ENCODE measurements at places on chromosomes 5 and 9. TPM values are rescaled to one million over a fixed set of nuclear protein-coding genes. Genes with fewer than 3 reads are reported as not detected.

DNA sequence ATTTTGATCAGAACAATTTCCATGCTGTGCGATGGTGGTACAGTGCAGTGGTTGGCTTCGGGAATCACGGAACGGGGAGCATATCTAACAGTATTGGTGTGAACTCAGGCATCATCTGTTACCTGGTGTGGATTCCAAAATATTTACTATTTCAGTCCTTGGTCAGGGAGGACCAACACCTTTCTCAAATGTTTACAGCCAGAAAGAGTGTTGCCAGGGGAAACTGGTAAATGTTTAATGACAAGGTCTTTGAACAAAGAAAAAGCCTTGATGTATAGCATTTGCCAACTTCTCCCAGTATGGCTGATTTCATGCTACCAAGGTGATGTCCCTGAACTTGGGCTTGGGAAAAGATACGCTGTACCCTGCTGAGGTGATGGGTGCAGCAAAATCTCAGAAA is 145.6 kb upstream of the POC5 start:
- no peak overlapping the region for H3K4me3 ChIP-seq
- H3K4me1 ChIP-seq, result no peaks in the 10 kb centered on the region
- H3K27ac ChIP-seq, result no peak overlapping the region
- no peak for DNase-seq
- H3K36me3 ChIP-seq, result no peaks in the 10 kb centered on the region

SYK gene
- total RNA-seq, result not detected

DNA sequence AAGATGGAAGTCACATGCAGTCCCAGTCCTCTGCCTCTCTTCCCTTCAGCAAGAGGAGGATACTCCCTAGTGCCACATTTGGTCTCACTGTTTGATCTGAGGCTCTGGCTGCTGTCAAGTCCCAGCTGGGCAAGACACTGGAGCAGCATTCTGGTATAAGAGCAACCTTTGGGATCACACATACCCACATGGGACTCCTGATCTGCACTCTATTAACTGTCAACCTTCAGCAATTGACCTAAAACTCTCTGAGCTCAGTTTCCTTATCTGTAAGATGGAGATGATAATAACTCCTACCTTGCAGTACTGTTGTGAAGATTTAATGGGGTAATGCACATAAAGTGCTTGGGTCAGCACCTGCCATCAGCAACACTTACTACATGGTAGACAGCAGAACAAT is 437.9 kb downstream of the PIK3R1 start:
- H3K27me3 ChIP-seq, result no peaks in the 10 kb centered on the region
- H3K4me3 ChIP-seq, result no peak overlapping the region

- no peaks in the 10 kb centered on the region for H3K4me1 ChIP-seq
- H3K4me3 ChIP-seq, result no peak overlapping the region
- H3K36me3 ChIP-seq, result no peaks in the 10 kb centered on the region
- DNase-seq, result peak; percentile 99
Measured at GRCh38 chr5:115941051-115941675, 21.1 kb upstream of the LVRN start.

DNA sequence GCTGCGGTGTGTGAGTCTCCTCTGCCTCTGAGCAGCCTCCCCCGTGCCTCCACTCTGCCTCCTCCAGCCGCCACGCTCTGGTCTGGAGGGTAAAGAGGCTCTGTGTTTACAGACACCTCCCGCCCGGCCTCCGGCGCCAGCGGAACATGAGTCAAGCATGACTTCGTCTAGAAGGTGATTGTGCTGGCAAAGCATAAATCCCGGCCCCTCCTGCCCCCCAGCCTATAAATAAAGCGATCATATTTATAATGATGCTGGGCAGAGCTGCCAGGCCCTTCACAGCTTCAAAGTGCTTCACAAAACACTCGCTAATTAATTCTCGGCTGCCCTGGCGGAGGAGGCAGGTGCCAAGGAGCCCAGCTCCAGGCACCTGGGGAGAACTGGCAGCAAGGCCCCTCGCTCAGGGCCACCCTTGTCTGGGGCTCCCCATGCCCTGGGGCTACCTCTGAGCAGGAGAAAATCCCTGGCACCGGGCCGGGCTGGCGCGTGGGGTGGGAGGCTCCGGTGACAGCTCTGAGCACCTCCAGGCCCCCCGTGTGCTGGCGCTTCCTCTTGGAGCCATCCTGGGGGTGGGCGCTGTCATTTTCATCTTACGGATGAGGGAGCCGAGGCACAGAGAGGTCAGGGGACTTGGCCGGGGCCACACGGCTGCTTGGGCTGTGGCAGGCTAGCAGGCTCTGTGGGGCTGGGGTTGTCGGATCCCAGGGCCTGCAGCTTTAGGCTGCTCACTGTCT is 87.8 kb downstream of the RXRA start:
- peaks cover 19% of the 10 kb centered on the region for H3K4me1 ChIP-seq
- no peaks in the 10 kb centered on the region for H3K27me3 ChIP-seq
- H3K27ac ChIP-seq, result no peak overlapping the region
- no peak overlapping the region for H3K4me3 ChIP-seq
- peaks cover 33% of the 10 kb centered on the region for H3K36me3 ChIP-seq
- peak; percentile 89 for DNase-seq

- no peak for DNase-seq
- H3K27me3 ChIP-seq, result no peaks in the 10 kb centered on the region
- peaks cover 9% of the 10 kb centered on the region for H3K4me1 ChIP-seq
- no peaks in the 10 kb centered on the region for H3K36me3 ChIP-seq
- no peak overlapping the region for H3K27ac ChIP-seq
- no peak overlapping the region for H3K4me3 ChIP-seq
Measured at GRCh38 chr5:9351546-9351945, 194.3 kb downstream of the SEMA5A start.

DNA sequence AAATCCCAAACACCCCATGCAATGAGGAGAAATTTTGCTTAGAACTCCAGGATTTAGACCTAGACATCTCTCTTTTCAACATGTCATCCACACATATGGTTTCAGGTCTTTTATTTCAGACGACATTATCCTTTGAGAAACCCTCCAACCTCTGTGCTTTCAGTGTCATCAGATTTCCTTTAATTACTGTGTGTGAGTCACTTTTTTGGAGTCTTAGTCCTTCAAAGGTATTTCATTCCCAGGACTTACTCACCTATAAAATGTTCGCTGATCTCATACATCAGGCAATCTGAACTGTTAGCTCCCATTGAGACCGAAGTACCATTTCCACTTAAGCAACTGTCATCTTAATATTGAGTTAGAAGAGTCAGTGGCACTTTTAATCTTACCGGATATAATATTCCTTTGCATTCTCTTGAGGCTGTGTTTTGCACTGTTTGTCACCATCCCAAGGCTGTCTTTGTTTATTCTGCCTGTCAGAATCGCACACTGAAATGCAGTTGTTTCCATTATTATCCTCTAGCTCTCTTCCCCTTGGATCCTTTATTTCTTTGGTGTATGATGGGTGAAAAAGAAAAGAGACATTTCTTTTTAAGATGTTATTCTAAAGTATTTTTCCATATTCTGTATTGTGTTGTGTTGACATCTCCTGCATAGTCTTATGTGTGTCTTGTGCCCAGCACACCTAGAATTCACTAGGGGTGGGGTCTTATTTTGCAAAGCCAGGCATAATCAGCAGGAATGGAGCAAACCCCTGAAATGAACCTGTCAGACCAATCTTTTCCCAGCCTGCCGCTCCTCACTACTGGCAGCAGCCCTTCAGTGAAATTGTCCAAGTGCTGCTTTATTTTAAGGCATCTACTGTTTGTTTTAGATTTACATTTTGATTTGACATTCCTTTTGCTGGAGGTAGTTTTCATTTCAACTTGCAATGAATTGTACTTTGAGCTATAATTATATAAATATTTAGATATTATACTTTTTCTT is 155.4 kb downstream of the PAM start:
- peaks cover 3% of the 10 kb centered on the region for H3K36me3 ChIP-seq
- no peaks in the 10 kb centered on the region for H3K27me3 ChIP-seq
- no peak overlapping the region for H3K27ac ChIP-seq
- H3K4me3 ChIP-seq, result no peak overlapping the region

- H3K36me3 ChIP-seq, result no peaks in the 10 kb centered on the region
- H3K27me3 ChIP-seq, result no peaks in the 10 kb centered on the region
- H3K4me3 ChIP-seq, result no peak overlapping the region
- DNase-seq, result no peak
Measured at GRCh38 chr5:106374956-106375355, 1295.8 kb downstream of the EFNA5 start.

DNA sequence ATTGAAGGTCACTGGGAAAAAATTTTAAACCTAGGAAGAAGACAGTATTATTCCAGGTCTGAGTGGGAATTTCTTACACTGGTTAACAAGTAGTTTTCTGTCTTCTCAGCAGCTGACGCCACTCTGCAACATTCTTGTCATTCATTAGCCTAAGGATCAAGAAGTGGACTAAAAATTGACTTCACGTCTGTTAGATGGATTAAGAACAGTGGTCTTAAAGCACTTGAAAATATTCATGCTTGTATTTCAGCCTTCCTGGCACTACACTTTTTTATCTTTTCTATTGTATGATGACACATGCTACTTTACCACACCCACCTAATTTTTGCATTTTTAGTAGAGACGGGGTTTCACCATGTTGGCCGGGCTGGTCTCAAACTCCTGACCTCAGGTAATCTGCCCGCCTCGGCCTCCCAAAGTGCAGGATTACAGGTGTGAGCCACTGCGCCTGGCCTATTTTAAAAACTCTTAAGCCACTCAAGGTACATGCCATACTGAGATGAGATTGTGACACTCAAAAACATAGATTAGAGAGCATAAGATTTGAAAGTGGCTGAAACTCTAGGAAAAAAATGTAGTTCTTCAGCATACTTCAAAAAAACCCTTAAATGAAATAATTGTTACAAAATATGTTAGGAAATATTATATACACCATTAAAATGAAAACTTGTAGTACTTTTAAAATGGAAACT is 8.4 kb downstream of the MATR3 start:
- H3K4me1 ChIP-seq, result peaks cover 11% of the 10 kb centered on the region
- H3K4me3 ChIP-seq, result no peak overlapping the region
- no peaks in the 10 kb centered on the region for H3K36me3 ChIP-seq
- H3K27ac ChIP-seq, result no peak overlapping the region

DNA sequence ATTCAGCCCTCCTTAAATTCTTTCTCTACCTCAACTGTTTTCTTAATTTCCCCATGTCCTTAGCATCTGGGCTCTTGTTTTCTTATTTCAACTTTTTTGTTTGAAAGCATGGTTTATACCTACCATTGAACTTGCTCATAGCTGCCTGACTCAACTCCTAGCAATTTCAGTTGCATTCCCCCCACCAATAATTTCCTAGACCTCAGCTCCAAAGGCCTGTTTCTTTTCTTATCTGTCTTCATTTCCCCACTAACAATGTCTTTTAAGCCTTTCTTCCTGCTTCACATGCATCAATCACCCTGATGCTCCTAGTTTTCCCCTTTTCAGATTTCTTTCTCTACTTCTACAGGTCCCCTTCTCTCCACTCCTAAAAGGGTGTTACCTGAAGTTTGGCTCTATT is 129.7 kb upstream of the PDE4D start:
- H3K4me3 ChIP-seq, result no peak overlapping the region
- H3K27me3 ChIP-seq, result no peaks in the 10 kb centered on the region
- no peak for DNase-seq
- H3K36me3 ChIP-seq, result no peaks in the 10 kb centered on the region
- no peaks in the 10 kb centered on the region for H3K4me1 ChIP-seq

- no peak overlapping the region for H3K27ac ChIP-seq
- H3K27me3 ChIP-seq, result peaks cover 2% of the 10 kb centered on the region
- peak; percentile 59 for DNase-seq
- no peak overlapping the region for H3K4me3 ChIP-seq
- no peaks in the 10 kb centered on the region for H3K4me1 ChIP-seq
Measured at GRCh38 chr5:149826574-149826973, 96.5 kb downstream of the PPARGC1B start.

Data from IMR-90 (cell line).